ENCODE measurements at places on chromosomes 12 and 14.
A peak's percentile ranks its signal among the peaks of the same experiment; 100 is the strongest.

GRCh38 chr14:63470962-63471793 lies 72.0 kb downstream of the PPP2R5E start:
- peak; percentile 24 for DNase-seq

- no peak for DNase-seq
Measured at GRCh38 chr14:103001226-103001625, 56.1 kb downstream of the CDC42BPB start.

GRCh38 chr12:6038160-6038559 lies 86.3 kb downstream of the VWF start:
- DNase-seq = peak; percentile 74

DNA sequence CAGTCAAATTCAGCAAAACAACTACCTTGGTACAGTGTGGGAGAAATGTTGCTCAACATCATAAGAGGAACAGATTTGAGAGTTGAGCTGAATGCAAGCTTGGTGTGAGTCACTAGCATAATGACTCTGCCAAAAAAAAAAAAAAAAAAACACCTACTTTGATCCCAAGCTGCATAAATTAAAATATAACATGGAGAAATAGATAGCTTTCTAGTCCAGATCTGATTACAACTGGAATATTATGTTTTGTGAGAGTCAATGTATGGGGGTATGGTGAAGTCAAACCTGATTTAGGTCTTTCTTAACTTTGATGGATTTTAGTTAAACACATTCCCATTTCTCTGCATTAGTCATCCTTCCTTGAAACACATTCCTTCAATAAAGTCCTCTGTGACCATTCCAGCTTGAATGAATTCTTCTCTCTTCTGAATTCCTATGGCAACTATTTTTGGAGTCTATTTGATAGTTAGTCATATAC lies 188.1 kb downstream of the SLC5A8 start:
- peak; percentile 27 for DNase-seq

GRCh38 chr14:21373980-21374379 lies 9.8 kb downstream of the SUPT16H start:
- no peak for DNase-seq

GRCh38 chr12:30613119-30613830 lies 82.4 kb downstream of the IPO8 start:
- DNase-seq = no peak

- no peak for DNase-seq
Measured at GRCh38 chr12:109767991-109768900, 54.6 kb downstream of the FAM222A start.

DNA sequence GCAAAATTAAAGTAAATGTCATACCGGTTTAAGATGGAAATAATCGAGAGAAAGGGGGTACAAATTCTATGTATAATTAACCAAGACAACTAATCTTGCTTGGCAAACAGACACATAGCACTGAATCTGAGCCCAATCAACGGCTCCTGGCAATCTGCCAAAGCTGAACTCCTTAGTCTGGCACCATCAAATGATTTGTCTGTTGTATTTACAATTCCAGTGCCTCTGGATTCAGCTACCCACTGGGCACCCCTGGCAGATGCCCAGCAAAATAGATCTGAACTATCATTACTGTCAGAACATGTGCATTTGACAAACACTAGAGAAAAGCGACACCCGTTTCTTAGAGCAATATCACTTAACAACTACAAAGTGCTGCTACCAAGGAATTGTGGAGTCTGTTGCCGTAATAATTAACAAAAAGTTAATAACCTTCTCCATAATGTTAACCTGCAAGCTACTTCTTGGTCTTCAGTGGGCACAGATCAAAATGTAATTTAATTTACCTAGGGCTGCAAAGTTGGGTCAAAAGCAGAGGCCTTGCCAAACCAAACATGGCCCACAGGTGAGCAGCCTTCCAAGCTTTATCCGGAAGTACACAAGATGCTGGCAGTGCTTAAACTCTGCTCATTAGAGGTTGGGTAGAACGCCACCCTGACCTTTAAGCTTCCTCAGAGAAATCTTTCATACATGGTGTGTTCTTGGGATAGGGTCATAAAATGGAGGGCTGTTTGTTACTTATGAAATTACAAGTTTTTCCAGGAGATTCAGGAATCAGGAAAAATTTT lies 7.6 kb downstream of the EGLN3 start:
- DNase-seq = no peak

GRCh38 chr14:91361233-91361811 lies 56.3 kb downstream of the CCDC88C start:
- no peak for DNase-seq

DNA sequence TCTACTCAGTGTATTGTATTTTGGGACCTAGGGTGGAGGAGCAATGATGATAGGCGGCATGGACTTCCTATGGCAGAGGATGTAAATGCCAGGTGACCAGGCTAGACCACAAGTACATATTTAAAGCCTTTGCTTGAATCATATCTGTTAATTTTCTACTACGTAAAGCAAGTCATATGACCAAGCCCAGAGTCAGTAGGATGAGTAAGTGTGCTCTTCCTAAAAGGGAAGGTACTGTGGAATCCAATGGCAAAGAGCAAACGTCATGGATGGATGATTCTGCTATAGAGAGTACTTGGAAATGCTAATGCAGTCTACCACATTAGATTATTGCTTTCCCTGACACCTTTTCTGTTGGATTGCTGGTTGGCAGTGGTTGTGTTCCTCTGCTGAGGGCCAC lies 16.8 kb downstream of the GPATCH2L start:
- no peak for DNase-seq

DNA sequence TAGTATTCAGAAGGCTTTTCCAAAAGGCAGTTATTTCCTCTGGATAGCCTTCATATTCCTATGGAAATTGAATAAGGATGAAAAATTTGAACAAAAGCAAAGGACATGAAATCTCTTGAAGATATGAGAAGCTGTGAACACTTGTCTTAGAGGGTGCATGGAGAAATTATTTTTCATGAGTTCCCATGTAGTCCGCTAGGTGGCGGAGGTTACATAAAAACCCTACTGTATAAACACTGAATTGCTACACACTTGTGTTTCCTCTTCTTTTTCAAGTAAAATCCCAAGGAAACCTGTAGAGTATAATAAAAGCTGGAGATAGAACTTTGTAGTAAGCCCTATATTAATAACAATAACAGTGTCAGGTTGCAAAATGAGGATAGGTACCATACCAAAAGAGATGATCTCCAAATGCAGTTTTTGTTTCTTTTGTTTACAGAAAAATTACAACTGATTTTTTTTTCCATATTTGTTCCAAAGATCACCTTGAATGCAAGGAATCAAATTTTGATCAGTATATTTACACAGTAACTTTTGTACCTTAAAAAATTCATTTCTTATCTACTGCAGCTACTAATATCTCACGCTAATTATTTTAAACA lies 37.8 kb upstream of the OR4E1 start:
- peak; percentile 4 for DNase-seq

DNA sequence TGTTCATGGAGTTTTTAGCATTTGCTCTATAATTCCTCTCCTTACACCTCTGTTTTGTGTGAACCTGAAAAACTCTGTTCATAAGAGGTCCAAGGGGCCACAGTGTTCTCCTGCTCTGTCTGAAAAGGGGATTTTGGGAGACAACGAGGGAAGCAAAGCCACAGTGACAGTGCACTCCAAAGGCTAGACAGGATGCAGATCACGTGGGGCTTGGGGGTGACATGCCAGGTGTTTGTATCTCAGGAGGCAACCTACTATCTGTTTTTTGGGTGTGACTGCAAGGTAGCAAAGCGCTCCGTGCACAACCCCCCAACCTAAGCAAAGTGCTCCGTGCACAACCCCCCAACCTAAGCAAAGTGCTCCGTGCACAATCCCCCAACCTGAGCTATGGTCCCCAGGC lies 5.1 kb upstream of the CHD4 start:
- DNase-seq = no peak

- DNase-seq = no peak
Measured at GRCh38 chr12:77760271-77761025, 70.2 kb upstream of the NAV3 start.

DNA sequence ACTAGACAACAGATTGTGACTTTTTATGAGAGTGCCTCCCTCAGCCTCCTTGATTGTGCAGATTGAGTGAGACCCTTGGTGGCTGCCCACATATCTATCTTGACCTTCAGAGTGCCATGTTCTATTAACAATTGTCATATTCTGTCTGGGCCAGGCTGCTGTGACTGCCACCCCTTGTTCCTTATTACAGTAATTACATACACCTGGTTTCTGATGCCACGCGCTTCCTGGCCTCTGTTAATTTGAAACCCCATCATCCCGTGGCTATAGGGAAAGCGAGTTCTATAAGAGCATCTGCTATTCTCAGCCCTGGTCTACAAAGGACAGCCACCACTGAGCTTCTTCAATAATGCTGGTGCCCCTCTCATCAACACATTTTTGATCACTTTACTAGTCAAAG lies 228.7 kb downstream of the PCNX1 start:
- no peak for DNase-seq

DNA sequence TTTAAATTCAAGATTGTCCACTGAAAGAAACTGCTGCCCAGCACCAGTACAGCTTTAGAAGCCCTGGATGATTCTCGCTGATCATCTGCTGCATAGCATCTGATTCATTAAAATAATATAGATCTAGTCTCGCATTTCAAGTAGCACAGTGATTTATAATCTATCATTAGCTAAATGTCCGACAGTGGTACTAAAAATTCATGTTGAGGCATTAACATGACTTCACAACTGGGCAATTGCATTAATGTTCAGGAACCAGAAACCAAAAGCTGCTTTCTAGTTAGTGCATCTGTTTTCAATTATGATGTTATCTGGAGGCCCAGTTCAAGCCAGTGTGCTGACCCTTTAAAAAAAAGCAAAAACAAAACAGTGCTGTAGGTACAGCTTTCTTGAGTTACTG lies 1987.2 kb upstream of the SEL1L start:
- no peak for DNase-seq

DNA sequence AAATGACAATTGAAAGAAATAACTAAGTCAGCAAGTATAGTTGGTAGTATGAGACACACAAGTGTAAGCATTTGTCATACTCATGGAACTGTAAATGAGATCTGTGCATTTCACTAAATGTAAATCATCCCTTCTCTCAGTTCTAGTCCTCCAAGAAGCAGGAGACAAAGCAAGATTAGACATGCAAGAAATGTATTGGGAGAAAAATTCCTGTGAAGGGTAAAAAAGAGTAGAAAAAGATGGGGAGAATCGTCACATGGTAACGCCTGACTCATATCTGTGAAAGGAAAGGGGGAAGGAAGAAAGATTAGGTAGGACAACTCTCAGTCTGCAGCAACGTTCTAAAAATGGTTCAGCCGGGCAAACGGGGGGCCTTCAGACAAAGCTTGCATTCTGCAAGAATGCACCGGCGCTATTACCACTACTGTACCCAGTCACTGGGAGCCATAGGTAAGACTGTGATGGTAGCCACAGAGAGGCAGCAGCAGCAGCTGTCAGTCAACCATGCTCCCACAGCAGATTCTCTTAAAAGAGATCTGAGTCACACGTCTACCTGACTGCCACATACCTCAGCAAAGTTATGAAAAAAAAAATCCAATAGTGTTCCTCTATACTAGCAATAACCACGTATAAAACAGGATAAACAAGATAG lies 18.0 kb upstream of the RFX4 start:
- DNase-seq = no peak

- DNase-seq = no peak
Measured at GRCh38 chr14:29028973-29029582, 262.5 kb downstream of the FOXG1 start.

DNA sequence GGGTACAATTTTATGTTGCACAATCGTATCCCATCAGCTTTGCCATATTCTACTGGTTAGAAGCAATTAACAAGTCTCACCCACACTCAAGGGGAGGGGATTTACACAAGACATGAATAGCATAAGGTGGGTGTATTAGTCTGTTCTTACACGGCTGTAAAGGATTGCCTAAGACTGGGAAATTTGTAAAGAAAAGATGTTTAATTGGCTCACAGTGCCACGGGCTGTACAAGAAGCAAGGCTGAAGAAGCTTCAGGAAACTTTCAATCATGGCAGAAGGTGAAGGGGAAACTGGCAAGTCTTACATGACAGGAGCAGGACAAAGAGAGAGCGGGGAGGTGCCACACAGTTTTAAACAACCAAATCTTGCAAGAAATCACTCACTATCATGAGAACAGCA lies 231.8 kb upstream of the AMIGO2 start:
- no peak for DNase-seq

DNA sequence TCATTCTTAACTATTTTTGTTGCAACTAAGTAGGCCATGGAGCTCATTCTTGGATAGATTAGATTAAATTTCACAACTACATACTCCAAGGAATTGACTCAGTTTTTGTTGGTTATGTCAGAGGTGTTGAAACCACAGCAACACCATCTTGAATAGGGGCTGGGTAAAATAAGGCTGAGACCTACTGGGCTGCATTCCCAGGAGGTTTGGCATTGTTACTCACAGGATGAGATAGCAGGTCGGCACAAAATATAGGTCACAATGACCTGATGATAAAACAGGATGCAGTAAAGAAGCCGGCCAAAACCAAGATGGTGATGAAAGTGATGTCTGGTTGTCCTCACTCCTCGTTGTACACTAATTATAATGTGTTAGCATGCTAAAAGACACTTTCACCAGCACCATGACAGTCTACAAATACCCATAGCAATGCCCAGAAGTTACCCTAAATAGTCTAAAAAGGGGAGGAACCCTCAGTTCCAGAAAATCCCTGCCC lies 20.9 kb downstream of the DMAC2L start:
- no peak for DNase-seq

DNA sequence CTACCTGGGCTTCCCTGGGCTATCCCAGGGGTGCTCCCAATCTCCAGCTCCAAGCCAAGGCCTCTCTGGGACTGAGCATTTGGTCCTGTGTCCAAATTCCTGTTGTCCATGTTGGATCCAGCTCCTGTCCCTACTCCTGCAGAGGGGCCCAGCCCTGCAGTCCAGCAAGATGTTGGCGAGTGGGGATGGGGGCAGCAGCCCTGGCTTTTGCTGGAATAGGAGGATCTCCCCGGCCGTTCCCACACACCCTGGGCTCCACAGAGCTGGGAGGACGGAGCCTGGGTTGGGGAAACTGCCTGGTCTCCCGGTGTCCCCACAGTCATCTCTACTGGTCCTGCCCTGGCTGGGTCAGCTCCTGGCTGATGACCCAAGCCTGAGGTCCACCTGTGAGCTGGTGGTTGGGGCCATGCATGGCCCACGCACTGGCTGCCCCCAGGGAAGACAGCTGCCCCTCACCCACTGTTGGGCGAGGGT lies 219.6 kb upstream of the C14orf180 start:
- no peak for DNase-seq

- DNase-seq = no peak
Measured at GRCh38 chr14:59422069-59422881, 42.9 kb downstream of the GPR135 start.

DNA sequence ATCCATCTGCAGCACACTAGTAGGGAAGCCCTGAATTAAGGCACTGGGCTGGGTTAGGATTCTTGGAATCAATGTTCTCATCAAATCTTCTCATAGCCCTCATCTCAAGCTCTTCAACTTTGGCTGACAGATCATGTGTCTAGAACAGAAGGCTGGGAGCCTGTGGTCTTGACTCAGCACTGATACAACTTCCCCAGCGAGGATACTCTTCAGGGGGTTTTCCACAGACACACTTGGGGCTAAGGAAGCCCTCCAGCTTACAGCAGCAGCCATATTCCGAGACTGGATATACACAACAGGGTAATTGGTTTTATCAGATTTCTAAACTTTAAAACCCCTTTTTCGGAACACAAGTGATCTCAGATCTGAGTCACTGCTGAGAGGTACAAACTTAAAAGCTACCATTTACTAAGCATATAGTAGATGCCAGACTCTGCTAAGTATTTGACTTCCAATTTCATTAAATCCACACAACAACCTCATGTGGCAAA lies 3.5 kb downstream of the FMNL3 start:
- no peak for DNase-seq
